ENCODE measurements at places on chromosomes 16 and 17. TPM values are rescaled to one million over a fixed set of nuclear protein-coding genes. Genes with fewer than 3 reads are reported as not detected.

Gene TUBB3
- total RNA-seq: 96.8 TPM

Gene CACNG1
- not detected for total RNA-seq

Gene CCL17
- total RNA-seq: not detected

Gene CDC27
- 115 TPM for total RNA-seq

Gene HOXB8
- total RNA-seq: 3.6 TPM
